ENCODE measurements at places on chromosomes 2 and 18.

- no peak for DNase-seq
Measured at GRCh38 chr2:45261746-45262145, 252.5 kb upstream of the SIX2 start.

GRCh38 chr2:83837823-83838222 lies 621.3 kb downstream of the SUCLG1 start:
- no peak for DNase-seq

GRCh38 chr2:133773854-133774653 lies 205.8 kb upstream of the NCKAP5 start:
- no peak for DNase-seq

DNA sequence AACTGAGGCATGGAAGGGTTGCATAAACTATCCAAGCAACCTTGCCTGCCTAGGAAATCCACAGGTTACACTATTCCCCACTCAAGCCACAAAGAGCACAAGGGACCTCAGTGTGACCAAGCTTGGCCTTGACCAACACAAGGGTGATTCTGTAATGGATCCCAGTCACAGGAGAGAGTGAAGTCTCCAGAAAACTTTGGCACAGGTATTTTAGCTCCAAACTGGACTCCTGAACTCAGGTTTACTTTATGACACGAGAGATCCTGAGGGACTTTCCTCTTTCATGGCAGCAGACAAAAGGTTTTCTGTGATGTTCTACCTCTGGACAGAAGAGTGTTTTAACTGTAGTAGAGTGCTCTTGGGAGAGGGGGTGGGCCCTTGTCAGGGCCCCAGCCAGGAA lies 169.2 kb downstream of the TRABD2A start:
- no peak for DNase-seq

DNA sequence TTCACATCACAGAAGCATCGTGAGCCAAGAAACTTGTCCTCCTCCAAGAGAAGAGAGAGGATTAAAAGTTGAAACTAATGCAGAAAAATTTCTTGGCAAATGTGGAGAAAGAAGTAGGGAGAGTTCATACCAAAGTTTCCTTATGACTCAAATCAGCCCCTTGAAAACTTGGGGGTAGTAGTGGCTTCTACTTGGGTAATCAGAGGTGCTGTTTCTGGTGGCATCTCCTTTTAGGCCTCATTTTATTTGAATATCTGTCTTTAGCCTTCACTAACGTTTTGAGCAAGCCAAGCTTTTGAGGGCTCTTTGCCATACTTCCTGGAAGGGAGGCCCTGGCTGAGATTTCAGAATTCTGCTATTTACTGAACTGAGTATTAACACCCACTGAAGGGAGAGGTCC lies 515.3 kb upstream of the MEX3C start:
- DNase-seq, result no peak

GRCh38 chr2:2879781-2880180 lies 497.8 kb downstream of the EIPR1 start:
- no peak for DNase-seq

- DNase-seq, result no peak
Measured at GRCh38 chr2:85797263-85797660, 43.5 kb downstream of the ATOH8 start.
